ENCODE measurements at places on chromosomes 5 and 9. TPM values are rescaled to one million over a fixed set of nuclear protein-coding genes. Genes with fewer than 3 reads are reported as not detected.
A peak's percentile ranks its signal among the peaks of the same experiment; 100 is the strongest.

ANKRD33B gene
- total RNA-seq: 6.9 TPM

ZFAND5 gene
- 304 TPM for total RNA-seq

FOXD4L3 gene
- total RNA-seq: not detected

SEMA6A gene
- 335 TPM for total RNA-seq

MPDZ gene
- 46.9 TPM for total RNA-seq

SLC46A2 gene
- not detected for total RNA-seq

TEK gene
- 1.8 TPM for total RNA-seq

INIP gene
- total RNA-seq: 22.6 TPM

ACOT12 gene
- total RNA-seq: not detected

SLC6A7 gene
- total RNA-seq: not detected

SPINK7 gene
- not detected for total RNA-seq

GAS1 gene
- total RNA-seq: 2.7 TPM

MGAT4B gene
- total RNA-seq: 147 TPM

BHMT2 gene
- total RNA-seq: not detected

GRCh38 chr5:58481828-58482227, 9.4 kb upstream of the GAPT start:
- no peak for DNase-seq

- no peak for DNase-seq
Observed at GRCh38 chr5:78691084-78691960, 42.8 kb upstream of the LHFPL2 start.

GRCh38 chr9:3992222-3992621, 307.6 kb downstream of the GLIS3 start:
- DNase-seq: no peak

DNA sequence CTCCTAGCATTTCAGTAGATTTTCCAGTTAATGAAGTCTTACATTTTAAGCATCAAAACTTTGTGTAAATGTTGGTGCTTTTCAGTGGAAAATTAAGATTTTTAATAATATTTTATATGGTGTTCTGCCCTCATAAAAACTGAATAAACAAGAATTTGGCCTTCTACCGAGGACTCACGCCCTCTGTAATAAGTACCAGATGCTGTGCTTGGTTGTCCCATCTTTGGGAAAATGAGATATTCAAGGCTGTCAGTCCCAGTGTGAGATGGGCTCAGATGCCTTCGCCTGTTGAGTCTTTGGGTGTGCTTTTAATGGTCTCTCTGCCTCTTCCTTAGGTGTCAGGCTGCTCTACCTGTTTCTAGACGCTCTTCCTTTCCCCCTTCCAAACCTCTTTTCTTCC, 28.7 kb downstream of the GALNT12 start:
- no peak for DNase-seq

- DNase-seq: peak; percentile 32
Observed at GRCh38 chr9:93894691-93895079, 60.5 kb downstream of the BARX1 start.

GRCh38 chr5:36239370-36240293, 2.1 kb downstream of the NADK2 start:
- no peak for DNase-seq

GRCh38 chr5:55927861-55928655, 66.7 kb downstream of the IL6ST start:
- DNase-seq: no peak

DNA sequence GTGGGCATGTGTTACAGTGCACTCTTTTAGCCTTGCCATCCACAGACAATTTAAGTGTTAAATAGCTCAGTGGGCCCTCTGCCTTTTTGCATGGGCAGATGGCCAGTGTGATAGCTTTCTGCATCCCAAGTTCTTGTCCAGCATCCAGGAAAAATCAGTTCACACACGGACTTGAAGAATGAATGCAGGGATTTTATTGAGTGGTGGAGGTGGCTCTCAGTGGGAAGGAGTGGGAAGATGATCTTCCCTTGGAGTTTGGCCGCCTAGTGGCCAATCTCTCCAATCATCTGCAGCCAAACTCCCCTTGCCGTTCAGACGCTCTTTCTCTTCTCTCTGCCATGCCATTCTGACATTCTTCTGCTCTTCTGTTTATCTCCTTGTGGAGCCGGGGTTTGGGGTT, 322.4 kb upstream of the GRAMD2B start:
- no peak for DNase-seq

- no peak for DNase-seq
Observed at GRCh38 chr5:58025809-58026208, 434.1 kb downstream of the PLK2 start.

GRCh38 chr5:76807296-76807695, 11.5 kb upstream of the F2RL1 start:
- DNase-seq: peak; percentile 40

GRCh38 chr9:22229069-22229468, 217.6 kb upstream of the DMRTA1 start:
- DNase-seq: no peak

DNA sequence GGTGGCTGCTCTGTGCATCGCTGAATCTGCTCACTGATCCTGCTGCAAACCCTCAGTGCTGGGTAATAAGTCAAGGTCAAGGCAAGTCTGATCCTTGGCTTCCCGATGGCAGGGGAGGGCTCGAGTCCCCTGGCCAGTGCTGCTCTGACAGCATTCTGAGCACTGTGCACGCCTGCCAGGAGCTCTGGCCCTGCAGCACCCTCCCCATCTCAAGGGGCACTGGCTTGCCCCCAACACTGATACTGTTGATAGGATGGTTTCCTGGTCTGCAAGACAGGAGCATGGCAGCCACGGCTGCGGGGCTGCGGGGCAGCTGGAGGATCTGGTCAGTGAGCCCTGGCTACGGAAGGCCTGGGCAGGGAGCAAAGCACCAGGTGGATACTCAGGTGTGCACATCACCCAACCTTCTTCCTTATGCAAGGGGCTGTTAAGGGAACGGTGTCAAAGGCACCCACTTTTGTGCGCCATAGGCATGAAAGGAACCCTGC, 71.8 kb downstream of the SECISBP2 start:
- no peak for DNase-seq

DNA sequence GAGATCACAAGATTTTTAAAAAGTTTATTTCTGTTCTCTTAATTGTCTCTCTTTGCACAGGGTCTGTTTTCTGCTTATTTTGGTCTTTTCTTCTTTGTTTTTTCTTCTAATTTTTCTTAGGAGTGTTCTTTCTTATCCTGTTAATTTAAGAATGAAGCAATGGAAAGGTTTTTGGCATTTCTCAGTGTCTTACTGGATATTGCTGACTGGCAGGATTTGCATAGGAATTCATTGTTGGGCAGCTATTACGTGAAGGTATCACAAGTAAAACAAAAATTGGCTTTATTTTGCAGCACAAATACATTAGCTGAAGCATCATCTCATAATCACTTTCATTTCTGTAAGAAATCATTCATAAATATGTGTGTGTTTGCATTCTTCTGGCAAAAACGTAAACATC, 566.9 kb upstream of the CDH6 start:
- DNase-seq: no peak

- no peak for DNase-seq
Observed at GRCh38 chr9:19102181-19102630, 498 bp downstream of the HAUS6 start.

GRCh38 chr5:57327561-57328367, 153.9 kb downstream of the GPBP1 start:
- no peak for DNase-seq

GRCh38 chr9:126692759-126693427, 79.2 kb downstream of the LMX1B start:
- peak; percentile 23 for DNase-seq

DNA sequence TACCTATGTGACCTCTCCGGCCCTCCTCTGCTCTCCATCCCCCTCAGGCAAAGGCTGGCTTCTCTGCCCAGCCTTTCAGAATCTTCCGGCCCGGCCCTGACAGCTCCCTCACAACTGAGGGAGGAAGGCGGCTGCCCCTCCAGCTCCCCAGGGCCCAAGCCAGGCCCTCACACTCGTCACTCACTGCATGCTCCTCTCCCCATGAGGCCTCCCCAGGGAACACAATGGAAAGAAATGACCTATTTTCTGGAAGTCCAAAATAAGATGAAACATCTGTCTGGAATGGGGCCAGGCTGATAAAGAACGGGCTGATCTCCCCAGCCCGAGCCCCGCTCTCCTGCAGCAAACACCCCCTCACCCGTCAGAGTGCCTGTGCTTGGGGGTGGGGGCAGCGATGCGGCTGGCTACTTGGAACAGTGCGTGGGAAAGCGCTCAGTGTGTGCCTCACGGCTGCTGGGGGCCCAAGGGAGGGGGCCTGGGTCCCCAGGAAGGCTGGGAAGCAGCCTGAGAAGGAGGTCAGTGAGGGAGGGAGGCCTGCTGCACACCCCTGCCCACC, 11.3 kb downstream of the PDGFRB start:
- no peak for DNase-seq

DNA sequence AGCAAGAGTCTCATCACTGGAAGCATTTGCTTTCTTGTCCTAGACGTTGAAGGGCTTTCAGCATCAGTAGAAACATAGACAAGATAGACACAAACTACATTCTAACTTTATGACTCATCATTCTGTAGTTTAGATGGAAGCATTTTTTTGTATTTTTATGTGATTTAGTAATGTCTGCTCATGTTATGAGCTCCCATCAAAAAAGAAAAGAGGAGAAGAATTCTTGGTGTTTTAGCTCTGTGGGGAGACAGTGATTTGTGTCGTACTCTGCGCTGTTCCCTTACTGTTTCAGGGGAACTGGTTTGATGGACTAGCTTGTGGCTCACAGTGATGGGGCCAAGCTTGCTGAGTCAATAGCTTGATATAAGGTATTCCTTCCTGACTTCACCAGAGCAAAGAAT, 159.2 kb upstream of the WWC1 start:
- DNase-seq: no peak

GRCh38 chr5:3429962-3430361, 165.7 kb upstream of the IRX1 start:
- no peak for DNase-seq

DNA sequence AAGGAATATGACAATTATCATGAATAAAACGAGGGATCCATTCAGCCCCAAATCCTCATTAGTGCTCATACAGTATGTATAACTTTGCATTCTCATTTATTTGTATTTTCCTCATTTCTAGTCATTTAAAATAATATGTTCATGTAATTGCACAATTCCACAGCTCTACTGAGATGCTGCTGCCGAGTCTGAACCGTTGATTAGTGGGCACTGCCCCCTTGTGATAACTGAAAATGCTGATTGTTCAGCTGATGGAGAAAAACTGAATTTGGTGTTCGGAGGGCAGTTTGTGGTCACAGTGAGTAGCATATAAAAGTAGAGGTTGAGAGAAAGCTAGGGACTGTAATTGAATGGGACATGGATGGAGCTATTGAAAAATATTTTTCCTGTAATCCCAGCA, 12.2 kb upstream of the GPR151 start:
- DNase-seq: no peak

DNA sequence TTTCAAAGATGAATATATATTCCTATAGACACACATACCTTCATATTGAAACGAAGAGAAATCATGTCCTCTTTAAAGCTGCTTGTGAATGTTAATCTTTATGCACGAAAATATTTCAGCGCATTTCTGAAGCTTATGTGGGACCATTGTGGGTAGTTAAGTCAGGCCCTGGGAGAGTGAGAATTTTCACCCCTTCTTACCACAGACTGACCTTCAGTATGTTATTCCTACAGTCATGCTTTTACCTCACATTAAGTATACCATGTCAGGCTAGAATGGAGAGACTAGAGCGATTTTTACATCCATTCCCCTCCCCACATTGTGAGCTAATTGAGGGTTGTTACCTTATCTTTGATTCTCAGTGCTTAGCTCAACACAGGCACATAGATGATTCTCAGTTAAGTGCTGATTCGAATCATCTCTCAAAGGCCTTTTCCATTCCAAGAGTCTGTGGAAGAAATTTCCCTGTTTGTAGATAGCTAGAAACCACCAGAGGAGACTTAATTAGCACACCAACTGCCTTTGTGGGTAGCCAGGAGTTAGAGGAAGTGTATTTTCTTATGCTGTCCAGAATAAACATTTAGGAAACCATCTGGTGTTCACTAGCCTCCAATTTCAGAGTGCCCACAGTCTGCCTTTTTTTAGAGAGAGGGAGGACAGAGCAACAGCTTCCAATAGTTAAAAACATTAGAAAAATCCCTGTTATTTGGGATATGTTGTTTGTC, 110.5 kb downstream of the MEGF10 start:
- DNase-seq: no peak

- no peak for DNase-seq
Observed at GRCh38 chr5:150464554-150465012, 15.0 kb upstream of the RPS14 start.

DNA sequence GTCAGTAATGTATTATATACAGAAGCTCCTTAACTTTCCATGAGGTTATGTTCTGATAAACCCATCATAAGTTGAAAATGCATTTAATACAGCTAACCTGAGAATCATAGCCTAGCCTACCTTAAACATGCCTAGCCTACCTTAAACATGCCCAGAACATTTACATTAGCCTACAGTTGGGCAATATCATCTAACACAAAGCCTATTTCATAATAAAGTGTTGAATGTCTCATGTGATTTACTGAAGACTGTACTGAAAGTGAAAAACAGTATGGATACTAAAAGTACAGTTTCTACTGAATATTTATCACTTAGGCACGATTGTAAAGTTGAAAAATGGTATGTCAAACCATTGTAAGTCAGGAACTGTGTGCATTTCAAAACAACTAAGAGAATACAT, 1.6 kb downstream of the GM2A start:
- DNase-seq: no peak

- DNase-seq: no peak
Observed at GRCh38 chr5:146904890-146905289, 26.3 kb upstream of the PPP2R2B start.

- DNase-seq: no peak
Observed at GRCh38 chr5:159732220-159732619, 184.1 kb upstream of the ADRA1B start.

GRCh38 chr5:21649969-21650368, 1203.2 kb downstream of the CDH12 start:
- DNase-seq: no peak

DNA sequence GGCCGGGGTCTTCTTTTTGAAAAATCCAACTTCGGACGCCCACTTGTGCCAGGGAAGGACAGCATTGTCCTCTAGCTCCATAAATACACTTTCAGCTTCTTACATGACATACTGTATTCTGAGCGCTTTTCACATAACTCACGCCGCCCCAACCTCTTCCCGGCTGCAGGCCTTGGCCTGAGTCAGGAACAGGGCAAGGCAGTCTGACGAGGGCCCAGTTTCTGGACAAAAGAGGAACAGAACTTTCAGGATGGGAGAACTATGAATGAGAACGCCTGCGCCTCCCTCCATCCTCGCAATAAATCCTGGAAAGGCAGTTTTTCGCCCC, 650 bp downstream of the DCTN4 start:
- DNase-seq: no peak

DNA sequence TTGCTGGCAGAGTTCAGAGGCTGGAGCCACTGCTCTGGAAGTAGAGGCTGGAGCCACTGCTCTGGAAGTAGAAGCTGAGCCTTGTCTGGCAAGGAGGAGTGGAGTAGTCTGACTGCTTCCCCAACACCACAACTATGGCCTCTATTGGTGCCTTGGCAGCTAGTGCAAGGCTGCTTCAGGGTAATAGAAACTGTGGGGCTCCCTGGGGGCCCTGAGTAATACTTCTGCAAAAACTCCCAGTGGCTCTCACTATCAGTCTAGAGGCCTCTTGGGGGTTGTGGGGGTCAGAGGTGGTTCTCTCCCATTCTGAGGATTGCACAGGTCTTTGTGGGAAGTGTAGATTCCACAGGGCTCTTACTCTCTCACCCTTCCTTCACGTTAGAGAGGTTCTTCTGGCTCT, 629.0 kb upstream of the PTPRD start:
- DNase-seq: no peak
